ENCODE measurements at places on chromosomes 7 and 10.

- DNase-seq, result peak; percentile 74
These were observed 51.3 kb downstream of the PWWP2B start for GRCh38 chr10:132448248-132448731.

DNA sequence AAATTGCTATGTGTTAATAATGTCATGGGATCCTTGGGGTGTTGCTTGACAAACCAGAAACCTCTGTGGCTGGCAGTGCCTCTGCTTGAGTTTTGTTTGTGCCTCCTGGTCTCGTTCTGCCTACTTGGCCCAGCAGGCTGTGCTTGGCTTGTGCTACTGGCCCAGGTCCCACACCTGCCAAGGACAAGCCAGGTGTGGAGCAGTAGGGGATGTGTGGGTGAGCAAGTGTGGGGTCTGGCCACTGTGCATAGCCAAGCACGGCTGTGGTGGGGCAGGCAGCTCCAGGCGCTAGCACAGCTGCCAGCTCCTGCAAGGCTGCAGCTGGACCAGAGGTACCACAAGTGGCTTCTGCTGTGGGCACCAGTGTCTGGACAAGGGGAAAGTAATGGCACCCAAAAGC, 149.6 kb upstream of the HGF start:
- no peak for DNase-seq

GRCh38 chr10:14649739-14650138, 125.0 kb downstream of the FAM107B start:
- DNase-seq, result no peak

- DNase-seq, result no peak
These were observed 35.0 kb downstream of the KIF11 start for GRCh38 chr10:92627845-92628480.

- DNase-seq, result peak; percentile 33
These were observed 9.1 kb upstream of the ASIC3 start for GRCh38 chr7:151038951-151039849.

DNA sequence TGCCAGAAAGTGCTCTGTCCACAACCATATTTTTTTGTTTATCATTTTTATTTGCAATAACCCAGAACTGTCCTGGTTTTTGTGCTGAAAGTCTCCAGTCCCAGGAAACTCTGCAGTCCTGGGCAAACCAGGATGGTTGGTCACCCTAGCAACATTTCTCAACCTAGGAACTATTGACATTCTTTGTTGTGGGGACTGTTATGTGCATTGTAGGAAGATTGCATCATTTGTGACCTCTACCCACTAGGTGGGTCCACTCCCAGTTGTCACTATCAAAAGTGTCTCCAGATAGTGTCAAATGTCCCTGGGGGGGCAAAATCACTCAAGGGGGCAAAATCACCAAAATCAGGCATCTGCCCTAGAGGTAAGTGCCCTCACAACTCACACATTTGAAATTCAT, 14.0 kb upstream of the SRI start:
- no peak for DNase-seq

DNA sequence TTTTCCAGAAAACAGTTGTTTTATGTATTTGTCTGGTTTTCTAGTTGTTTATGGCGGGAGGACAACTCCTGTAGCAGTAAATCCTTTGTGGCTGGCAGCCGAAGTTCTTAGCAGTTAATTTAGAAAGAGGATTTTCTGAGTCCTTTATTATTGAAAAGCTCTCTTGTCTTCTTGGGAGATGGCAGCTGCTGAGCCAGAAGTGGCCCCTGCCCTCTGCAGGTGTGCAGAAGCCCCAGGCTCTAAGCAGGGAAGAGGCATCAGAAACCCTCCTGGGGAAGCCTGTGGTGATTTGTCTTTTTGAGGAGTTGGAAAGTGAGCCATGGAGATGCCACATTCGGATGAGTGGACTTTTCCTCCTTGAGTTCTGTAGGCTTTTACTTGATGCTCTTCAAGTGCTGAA, 106.3 kb downstream of the GLRX3 start:
- DNase-seq, result no peak

- DNase-seq, result no peak
These were observed 474.0 kb upstream of the NRP1 start for GRCh38 chr10:33808475-33808874.

DNA sequence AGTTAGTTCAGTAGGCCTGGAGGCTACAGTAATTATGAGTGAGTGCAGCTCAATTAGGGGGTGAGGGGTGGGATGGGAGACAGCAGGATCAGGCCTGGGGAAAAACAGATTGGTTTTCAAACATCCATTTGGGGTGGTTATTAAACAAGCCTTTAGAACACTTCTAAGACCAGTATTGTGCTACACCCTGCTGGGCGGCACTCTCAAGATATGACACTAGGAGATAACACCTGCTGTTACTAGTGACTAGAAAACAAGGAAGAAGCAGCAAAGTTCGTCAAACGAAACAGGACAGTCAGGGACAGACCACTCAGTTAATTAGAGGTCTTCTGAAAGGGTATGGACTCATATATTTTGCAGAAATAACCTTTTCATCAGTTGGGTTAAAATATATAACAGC, 353.6 kb downstream of the PTEN start:
- no peak for DNase-seq

- DNase-seq, result no peak
These were observed 42.5 kb downstream of the SIRT1 start for GRCh38 chr10:67926951-67927350.

DNA sequence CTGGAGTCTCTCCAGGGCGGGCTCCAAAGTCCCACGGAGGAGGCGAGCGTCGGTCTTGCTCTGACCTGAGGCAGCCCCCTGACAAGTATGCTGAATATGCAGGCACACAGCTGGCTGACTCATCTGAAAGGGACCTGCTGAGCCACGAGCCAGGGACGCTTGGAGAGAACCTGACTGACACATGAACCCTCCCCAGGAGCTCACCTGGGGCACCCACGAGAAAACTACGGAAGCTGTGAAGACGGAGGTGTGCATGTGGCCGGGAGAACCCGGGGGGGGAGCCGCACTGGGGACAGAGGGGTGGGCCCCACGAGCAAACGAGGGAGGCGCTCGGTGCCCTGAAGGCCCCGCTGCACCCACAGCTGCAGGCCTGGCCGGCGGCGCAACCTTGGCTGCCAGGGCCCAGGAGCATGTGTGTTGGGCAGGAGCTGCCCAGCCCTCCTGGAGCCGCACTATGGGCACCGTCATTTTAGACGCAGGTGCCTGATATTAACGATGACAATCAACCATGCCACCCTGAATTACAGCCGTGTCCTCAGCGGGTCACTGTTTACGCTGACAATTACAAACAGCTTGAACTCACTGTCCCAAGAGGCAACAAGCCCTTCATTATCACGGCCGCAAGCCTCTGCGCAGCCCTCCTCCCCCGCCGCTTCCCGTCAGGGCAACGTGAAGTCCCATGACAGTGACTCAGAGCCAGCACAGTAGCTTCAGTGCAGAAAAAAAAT, 64.7 kb downstream of the DIP2C start:
- no peak for DNase-seq

DNA sequence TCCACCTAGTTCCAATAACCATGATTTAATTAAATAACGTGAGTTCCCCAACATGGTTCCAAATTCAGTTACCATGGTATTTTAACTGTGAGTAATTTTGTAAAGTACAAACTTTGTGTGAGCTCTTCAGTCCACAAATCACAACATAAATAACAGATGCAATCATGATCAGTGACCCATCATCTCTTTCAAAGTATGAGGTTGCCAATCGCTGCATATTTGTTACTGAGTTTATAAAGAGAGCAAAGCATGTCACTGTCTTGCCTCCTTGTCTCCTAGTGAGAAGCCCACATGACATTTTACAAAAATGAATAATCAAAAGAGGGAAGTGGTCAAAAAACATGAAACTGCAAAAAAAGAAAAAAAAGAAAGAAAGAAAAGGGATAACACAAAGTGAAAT, 69.1 kb upstream of the PDSS1 start:
- no peak for DNase-seq

GRCh38 chr7:81693894-81694293, 76.0 kb downstream of the HGF start:
- no peak for DNase-seq

- no peak for DNase-seq
These were observed 28.0 kb downstream of the HERC4 start for GRCh38 chr10:68047122-68047521.

DNA sequence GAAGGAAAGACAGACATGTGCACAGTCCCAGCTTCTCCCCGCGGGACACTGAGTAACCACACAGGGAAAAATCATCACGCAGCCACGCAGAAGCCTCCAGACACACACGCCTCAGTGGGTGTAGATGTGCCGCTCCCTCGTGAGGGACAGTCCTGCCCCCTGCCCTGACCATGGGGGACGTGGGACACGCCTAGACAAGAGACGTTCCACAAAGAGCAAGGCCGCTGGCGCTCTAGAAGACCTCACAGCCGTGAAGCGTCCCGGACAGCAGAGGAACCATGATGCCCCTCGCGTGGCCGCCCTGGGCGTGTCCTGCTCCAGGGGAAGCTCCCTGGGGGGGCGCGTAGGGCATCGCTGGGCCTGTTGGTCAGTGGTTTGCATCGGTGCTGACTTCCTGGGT, 210.8 kb downstream of the DNAJB6 start:
- no peak for DNase-seq

DNA sequence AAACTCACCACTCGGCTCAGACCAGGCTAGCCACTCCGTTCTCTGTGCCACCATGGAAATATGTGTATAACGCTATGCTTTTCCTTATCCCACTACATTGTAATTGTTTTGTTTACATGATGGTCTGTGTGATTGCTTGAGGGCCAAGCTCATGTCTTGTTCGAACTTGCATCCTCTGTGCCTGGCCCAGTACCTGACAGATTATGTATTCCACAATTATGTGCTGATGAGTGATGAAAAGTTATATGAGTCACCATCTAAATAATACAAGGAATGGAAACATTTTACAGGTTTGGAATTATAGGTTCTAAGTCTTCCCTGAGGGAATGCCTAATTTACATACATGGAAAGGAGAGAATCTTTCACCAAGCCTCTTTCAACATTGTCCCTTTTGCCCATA, 137.4 kb downstream of the C7orf25 start:
- DNase-seq, result no peak

DNA sequence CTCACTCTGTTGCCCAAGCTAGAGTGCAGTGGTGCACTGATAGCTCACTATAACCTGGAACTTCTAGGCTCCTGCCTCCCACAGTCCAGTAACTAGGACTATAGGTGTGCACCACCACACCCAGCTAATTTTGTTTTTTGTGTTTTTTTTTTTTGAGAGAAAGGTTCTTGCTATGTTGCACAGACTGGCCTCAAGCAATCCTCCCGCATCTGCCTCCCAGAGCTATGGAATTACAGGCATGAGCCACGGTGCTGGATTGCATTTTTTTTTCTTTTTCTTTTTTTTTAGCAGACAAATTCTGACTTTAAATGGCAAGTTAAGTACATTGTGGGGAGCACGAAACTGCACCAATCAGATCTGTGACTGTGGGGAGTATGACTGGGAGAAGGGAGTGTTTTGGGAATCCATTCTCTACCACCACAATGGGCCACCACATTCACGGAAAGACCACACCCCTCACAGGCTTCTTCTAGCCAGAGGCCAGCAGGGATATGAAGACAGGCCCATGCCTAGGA, 58.1 kb upstream of the MSMB start:
- DNase-seq, result no peak

DNA sequence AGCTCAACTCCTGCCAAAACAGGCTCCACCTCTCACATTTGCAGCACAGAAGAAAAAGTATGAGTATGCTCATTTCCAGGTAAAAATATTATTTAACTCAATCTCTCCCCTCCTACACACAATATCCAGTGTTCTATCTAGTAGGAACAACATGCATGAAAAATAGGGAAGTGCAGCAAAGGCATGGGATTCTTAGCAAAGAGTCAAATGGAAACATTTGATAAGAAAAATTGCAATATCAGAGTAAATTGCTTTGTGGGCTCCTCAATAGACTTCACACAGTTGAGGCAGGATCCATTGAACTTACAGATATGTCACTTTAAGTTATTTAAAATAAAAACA, 150.9 kb downstream of the ANK3 start:
- DNase-seq, result no peak

GRCh38 chr10:33703501-33704213, 369.2 kb upstream of the NRP1 start:
- no peak for DNase-seq

GRCh38 chr10:30986053-30986555, 45.6 kb downstream of the ZNF438 start:
- no peak for DNase-seq

DNA sequence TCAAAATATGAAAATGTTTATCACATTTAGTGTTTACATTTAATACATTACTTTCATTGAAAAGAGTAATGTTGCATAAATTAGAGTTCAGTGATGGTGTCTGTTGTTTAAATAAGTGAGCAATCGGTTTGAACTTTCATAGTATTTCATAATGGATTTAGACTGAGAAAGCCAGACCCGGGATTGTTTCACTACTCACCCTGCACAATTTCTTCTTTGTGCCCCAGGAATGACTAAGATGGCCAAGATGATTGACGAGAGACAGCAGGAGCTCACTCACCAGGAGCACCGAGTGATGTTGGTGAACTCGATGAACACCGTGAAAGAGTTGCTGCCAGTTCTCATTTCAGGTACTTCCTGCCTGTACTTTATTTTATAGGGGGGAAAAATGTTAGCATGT, 74.6 kb downstream of the VCL start:
- no peak for DNase-seq

GRCh38 chr10:47361293-47361692, 13.1 kb downstream of the RBP3 start:
- DNase-seq, result no peak

DNA sequence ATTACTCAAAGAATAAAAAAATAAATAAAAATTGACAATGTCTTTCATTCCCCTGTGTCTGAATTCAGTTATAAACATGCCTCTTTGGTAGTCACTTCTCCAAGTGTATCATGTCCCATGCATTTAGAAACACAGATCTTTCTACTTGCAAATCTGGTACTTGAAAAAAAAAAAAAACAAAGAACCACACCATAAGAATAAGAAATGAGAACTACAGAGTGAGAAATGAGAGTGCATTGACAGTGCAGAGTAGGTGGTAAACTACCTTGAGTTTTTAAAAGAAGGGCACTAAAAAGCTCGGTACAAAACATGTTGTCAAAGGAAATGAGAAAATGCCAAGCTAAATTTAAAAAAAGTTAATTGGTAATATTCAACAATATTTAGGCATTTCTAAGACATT, 123.0 kb downstream of the GPR85 start:
- no peak for DNase-seq

GRCh38 chr10:29142516-29143314, 146.2 kb upstream of the LYZL1 start:
- no peak for DNase-seq

DNA sequence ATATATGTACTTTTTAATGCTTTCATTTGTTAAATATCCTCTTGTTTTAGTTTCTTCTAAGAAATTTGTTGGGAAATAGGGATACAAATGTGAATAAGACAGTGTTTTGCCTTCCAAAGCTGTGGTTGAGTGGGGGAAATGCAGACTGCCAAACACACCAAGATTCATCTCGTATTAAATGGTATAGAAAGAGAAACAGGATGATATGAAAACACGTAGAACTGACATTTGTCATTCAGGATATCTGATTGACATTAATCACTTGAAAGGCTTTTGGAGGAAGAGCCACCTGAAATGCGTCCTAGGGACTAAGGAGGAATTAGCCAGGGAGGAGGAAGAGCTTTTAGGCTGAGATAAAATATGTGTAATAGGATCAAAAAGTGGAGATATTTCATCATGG, 287.4 kb upstream of the SEMA3C start:
- no peak for DNase-seq

GRCh38 chr7:43803865-43804264, 45.4 kb downstream of the BLVRA start:
- no peak for DNase-seq

GRCh38 chr7:118747473-118747872, 523.0 kb downstream of the ANKRD7 start:
- DNase-seq, result no peak

Measured in CD4-positive, alpha-beta T cell treated with Interleukin-21 for 1 hour (primary cell).